Activated naive CD8-positive, alpha-beta T cell treated with anti-CD3 and anti-CD28 coated beads, Interleukin-2, amount 10 ng/mL, durations not matched to agents 7 days and 5 days (primary cell): ENCODE measurements at places on chromosomes 5 and 9.

DNA sequence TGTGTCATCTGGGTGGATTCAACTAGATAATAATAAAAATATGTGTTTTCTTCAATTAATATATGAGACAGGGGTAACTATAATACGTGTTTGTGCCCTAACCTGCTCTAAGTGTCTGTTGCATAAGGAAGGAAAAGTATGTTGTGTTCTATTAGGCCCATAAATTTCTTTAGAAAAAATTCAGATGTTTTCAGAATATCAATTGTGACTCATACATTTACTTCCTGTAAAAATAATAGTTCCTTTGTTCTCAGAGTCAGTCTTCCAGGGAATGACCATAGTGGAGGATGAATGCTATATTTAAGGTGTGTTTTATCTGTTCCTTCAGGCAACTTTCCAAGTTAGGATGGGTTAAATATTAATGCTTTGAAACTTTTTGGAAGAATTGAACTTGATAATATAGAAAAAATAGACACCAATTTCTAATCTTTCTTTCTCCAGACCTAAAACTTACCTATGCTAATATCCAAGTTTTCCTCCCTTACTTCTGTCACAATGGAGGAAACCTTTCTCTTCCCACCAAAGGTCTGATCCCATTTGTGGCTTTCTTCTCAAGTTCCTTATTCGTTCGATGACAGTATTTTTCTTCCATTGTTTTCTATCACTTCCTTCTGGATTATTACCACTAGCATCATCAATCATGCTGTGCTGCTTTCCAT is 49.9 kb downstream of the ISL1 start:
- no peak for DNase-seq

DNA sequence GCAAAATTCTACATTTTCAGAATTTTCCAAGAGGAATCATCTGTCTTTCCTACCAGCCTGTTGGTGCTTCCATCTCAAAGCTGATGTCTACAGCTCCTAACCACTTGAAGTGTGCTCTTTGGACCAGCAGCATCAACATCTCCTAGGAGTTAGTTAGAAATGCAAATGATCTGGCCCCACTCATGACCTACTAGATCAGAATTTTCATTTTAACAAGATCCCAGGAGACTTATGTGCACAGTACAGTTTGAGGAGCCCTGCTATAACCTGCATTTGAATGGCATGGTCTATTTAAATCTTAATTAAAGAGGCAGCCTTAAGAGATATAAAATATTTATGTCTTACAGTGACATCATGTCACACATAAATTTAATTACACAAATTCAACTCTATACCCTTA is 33.8 kb downstream of the ITK start:
- DNase-seq: no peak

DNA sequence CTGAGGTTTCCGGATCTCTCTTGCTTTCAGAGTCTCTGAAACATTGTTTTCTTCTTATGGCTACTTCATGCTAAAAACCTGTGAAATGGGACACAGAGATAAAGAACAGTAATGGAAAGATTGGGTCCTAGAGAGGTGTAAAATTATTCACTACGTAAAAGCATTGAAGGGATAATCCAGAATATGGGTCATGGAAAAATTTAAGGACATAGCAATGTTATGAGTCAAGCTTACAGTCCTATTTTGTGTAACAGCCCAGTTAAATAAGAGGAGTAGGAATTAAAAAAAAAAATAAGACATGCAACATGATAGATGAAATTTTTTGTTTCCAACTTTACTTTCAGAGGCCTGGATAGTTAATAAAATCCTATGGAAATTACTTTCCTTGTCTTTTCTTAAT is 61.9 kb upstream of the ELL2 start:
- no peak for DNase-seq

DNA sequence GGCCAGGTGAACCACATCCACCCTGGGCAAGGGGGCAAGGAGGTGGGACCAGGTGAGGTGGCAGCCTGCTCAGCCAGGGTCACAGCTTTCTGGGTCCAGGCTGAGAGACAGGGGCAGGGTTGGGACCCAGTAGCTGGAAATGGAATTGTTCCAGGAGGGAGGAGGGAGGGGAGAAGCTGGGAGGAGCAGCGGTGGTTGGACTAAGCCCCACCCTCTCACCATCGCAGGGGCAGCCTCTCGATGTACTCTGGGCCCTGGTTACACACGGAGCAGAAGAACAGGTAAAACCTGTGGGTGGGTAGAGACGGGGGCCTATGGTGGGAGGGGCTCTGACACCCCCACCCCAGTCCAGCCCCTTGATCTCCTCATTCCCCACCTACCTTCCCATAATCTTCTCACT is 11.2 kb downstream of the PHF19 start:
- no peak for DNase-seq
